Choroid plexus epithelial cell (primary cell): ENCODE measurements at places on chromosomes 16 and 17.

DNA sequence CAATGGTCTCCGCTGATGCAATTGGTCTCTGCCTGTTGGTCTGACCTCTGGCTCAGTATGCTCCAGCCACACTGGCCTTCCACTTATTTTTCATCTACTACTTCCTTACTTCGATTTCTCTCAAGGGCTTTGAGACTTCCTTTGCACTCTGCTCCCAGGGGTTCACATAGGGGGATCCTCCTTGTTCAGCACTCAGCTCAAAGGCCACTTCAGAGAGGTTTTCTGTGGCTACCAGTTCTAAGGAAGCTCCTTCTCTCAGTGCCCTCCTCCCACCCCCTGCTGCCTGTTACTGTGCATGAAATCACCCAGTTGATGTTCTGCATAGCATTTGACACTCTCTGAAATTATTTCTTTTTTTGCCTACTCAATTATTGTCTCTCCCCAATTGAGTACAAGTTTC lies 476.4 kb downstream of the HS3ST3B1 start:
- no peak for DNase-seq

GRCh38 chr16:85530370-85530739 lies 82.8 kb upstream of the GSE1 start:
- no peak for DNase-seq

- DNase-seq: peak; percentile 97
Measured at GRCh38 chr17:60554377-60554788, 28.3 kb upstream of the APPBP2 start.

GRCh38 chr16:87309620-87310525 lies 7.3 kb downstream of the C16orf95 start:
- DNase-seq: no peak
